ENCODE measurements at places on chromosomes 2 and 18.

DNA sequence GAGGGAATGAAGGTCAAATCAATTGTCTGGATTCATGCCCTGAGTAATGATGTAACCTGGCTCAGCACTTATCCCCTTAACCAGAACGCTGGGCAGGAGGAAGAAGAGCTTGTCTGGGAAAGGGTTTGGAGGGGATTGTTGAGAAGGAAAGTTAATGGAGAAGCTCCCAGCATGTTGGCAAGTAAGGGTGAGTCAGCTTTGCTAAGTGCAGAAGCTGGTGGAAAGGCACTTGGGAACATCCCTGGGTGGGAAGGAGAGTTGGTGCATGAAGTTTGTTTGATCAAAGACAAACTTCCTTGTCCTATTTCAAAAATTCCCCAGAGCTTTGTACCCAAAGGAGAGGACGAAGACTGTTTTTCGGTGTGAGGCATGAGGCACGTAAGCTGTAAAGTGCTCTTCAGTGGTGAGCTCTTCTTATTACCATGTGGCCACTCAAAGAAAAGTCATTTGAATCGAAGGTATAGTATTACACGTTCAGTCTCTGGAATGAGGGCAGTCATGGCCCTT is 17.6 kb upstream of the DAW1 start:
- DNase-seq, result no peak

GRCh38 chr2:159098361-159098760 is 129.9 kb downstream of the TANC1 start:
- DNase-seq, result no peak

GRCh38 chr2:238239543-238239862 is 335 bp downstream of the HES6 start:
- no peak for DNase-seq

DNA sequence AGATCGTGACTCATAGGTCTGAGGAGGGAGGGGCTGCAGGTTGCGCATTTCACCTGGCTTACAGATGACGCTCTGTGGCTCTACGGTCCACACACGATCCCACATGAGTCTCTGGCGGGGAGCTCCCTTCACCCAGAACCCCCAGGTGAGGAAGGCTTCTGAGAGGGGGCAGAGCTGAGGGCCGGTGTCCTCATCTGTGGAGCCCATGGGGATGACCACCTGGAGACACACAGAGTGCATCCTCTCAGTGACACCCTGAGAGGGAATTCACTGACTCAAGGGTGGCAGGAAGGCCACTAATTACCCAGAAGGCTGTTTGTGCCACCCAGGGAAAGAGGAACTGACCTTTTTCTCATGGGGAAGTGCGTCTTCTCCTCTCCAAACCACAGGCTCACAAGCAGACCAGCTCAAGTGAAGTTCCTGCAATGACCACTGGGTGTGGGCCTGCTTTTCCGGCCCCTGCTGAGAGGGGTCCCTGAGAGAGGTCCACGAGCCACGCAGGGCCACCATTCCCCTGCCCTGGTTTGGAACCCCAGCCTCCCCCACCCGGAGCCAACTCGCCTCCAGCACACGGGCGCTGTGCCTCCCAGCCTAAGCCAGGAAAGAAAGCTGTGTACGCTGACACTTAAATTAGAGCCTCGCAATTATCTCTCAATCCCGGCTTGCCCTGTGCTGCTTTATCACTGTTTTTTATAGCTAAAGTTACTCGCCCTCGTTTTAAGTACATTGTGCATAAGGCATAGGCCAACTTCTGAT is 114.1 kb downstream of the BCL11A start:
- no peak for DNase-seq

DNA sequence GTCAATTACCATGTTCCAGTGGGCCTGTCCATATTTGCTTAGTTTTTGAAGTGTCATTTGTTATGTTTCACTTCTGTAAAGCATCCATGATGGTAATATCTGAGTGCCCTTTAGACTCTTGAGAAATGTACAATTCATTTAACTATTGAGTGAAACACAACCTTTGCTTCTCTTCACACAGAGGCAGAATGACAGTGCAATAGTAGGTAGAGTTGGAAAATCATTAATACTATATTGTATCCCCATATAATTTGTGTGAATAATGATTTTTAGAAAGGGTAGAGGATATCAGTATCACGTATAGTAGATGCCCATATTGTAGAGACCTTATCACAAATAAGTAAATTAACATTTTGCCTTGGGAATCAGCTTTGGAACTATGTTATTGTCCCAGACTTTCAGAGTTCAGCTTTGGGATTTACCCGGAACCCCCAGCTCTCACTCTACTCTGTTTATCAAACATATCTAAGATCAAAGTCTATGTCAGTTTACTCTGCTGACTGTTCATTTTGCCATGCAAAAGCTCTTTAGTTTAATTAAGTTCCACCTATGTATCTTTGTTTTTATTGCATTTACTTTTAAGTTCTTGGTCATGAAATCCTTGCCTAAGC is 172.7 kb upstream of the NOL4 start:
- DNase-seq, result no peak

DNA sequence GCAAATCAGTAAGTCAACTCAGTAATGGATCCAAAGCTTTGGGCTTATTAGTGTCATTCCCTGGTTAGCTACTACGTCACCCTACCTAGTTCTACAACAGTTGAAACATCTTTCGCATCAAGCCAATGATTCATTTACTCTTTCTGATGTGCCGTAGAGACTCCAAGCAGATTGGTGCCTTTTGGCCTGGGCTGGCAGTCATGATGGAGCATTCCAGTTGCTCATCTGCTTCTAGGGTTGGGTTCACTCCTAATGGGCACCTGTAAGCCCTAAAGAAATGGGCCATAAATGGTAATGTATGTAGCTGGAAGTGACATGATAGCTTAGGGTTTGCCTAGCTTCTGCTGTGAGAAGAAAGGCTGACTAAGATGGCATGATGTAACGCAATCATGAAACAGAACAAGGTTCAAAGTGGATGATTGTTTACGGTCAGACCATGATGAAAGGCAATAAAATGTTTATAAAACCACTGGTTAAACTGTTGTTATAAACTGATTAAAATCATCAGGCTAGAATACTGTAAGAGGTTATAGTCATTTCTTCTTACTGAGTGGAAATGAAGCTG is 20.4 kb upstream of the CCL20 start:
- no peak for DNase-seq

DNA sequence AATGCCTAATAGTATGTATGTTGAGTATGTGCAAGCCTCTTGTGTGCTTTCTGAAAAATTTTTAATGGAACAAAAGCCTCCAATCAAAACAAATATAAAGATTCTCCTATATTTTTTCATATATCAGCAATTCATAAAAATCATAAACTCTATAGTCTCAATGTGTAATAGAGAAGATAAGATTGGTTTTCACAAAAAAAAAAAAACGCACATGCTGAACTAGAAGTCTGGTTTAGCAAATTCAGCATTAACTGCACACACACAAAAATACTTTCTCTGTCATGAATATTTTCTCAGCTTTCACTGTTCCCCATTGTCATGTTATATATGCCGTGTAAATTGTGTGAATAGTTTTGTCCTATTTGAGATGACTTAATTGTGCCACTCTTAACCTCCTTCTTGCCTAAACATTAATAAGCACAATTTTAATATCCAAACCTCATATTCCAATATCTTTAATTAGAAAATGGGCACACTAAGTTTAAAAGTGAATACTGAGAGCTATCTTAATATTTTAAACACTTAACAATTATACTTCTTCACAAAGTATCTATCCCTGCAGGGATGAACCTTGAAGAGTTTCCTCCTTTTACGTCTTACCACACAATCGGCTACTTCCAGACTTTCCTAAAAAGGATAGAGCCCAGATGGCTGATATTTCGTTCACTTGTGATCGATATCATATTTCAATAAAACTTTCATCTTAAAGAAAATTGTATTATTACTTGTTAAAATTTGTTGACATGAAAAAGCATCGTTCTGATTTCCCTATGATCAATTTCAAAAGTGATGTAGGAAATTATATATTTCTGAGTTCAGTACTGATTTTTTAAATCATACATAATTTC is 242.7 kb downstream of the TCF4 start:
- no peak for DNase-seq

GRCh38 chr2:48768669-48769068 is 13.1 kb upstream of the LHCGR start:
- DNase-seq, result no peak

DNA sequence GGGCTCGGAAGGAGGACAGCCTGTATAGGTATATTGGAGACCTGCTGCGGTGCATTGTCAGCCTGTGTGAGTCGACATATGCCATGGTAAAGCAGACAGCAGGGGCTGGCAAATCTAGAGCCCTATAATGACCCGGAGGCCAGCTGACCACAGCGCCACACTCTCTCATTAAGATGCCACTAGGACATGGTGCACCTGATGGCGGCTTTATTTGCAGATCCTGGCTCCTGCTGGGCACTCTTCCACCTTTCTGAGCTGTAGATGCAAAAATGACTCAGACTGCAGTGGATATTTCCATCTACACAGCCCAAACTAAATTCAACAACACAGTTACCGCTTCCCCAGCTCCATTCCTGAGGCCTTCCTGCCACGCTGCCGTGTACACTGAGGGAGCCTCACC is 389.9 kb downstream of the TNS1 start:
- DNase-seq, result no peak

DNA sequence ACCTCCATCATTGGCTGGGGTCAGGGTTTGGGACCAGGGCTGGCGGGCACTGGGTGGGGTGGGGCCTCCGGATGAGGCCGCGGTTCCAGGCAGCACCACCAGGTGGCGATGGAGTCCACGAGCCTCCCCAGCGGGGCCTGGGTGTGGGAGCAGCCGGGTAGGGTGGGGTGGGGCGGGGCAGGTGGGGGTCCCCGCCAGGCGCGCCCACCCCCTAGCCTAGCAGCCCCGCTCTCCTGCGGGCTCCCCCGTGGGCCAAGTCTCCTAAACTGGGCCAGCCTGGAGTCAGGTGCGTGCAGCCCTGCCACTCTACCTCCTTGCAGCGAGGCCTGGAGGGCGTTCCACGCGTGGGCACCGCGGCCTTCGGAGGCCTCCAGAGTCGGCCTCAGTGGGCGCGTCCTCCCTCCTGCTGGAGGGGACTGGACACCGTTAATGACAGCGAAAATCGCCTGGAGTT is 187.5 kb downstream of the TWIST2 start:
- DNase-seq, result no peak

DNA sequence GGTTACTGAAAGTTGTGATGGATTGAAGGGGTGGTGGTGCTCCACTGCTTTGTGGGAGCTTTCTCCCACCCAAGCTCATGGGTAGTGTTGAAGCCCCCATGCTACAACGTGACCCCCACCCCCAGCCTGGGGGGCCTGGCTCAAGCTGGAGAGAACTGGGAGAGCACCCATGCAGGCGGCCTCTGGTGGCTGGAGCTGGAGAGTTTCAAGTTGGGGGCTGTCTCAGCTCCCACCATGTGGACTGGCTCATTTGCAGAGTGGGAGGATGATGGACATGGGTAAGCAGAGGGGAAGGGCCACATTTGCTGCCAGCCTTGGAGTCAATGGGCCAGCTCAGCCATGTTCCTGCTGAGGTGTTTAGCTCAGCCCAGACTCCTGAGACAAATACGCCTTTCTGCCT is 62.8 kb downstream of the INPP4A start:
- DNase-seq, result no peak

GRCh38 chr2:137748533-137748932 is 215.7 kb upstream of the HNMT start:
- DNase-seq, result no peak

DNA sequence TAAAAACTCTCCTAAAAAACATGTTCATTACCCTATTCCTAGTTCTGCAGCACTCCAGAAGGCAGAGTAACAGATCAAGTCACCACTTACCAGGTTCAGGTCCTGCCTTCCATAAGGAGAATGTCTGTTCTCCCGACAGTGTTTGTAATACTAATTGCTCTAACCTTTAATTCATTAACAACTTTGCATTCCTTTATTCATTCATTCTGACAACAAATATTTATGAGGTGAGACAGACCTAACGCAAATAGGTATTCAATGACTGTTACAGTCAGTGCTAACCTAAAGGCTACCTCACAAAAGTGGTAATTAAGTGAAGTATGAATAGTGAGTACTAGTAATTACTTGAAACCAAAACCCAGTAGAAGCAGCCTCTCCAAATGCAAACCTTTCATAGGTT is 224.0 kb downstream of the AFF3 start:
- DNase-seq, result no peak

DNA sequence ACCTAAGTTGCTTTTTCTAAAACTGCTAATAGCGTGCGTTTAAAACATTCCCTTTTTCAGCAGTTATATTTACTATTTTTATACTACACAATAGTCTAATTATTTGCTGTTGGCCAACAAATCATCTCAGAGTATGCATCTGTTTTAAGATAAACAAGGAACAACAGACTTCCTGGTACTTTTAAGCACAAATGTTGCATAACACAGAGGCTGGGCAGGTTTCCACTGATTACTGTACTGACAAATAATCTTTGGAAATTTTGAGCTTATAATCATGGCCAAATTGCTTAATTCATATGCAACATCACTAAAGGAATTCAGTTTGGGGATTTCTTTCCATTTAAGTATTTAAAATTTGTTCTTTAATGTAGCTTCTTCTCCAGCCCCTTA is 737.4 kb upstream of the SALL3 start:
- DNase-seq, result no peak

DNA sequence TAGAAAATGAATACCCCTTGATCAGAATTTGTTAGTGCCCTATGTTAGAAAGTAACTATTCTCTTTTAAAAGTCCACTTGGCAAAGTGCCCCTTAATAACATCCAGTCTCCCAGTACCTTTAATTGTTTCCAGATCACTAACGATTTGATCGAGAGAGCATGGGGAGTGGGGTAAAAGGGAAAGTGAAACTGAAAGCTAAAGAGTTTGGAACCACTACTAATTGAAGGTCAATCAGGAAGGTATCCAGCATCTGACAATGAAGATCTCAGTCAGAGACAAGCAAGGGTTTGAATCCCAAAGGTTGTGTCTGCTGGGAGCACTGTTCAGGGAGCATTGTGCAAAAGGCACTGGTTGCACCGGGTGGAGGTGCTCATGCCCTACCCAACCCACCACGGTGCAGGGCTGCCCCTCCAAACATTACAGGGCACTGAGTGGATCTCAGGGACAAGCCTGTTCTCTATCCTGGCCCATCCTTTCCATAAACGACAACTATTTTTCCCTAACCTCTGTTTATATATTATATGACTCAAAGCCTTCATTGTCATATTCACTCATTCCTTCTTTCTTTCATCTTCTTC is 14.6 kb upstream of the RIT2 start:
- DNase-seq, result no peak

GRCh38 chr2:128344101-128344500 is 25.4 kb upstream of the HS6ST1 start:
- no peak for DNase-seq

- DNase-seq, result no peak
Measured at GRCh38 chr18:62186499-62186773, 420 bp downstream of the PIGN start.

DNA sequence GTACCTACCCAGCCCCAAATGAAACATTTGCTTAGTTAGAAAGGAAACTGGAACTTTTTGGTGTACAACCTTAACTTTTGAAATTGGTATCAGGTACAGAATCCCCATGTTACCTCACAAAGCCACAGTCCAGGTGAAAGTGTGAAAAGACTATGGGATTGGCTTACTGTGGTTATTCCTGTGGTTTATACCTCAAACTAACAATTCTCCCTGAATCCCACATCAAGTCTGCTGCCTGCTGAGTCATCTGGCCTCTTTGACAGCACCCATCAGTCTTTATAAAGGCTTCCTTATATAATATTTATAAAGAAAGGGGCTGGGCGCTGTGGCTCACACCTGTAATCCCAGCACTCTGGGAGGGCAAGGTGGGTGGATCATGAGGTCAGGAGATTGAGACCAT is 164.6 kb downstream of the TMEM247 start:
- DNase-seq, result no peak
